ENCODE measurements at places on chromosomes 7 and 10. TPM values are rescaled to one million over a fixed set of nuclear protein-coding genes. Genes with fewer than 3 reads are reported as not detected.

DNA sequence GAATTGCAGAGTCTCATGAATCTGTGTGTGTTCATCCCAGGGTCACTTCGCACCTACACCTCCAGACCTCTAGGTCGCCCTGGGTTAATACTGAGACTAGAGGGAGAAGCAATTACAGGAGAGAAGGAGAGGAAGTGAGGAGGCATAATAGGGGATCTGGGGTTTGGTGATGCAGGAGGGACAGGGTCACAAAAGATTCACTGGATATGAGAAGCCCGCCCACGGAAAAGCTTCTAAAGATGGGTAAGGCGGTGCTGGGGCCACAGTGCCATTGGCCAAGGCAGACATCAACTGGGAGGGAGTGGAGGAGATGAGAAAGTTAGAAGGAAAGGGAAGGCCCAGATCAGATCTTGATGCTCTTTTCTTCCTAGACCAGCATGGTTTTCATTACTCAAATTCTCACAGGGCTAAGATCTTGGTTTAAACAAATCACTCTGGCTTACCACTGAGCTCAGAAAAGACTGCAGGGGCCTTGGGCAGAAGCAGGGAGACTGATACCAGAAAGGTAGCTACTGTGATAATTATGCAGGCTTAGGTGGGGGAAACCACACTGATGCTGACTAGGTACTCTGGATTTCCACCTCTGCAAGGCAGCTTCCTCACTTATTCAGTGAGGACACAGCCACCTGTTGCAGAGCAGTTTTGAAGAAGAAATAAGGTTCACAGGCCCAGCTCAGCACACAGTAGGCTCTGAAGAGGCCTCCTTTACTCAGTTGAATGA is 17.4 kb upstream of the ZNF273 start:
- DNase-seq = no peak

CYP2C19 gene
- total RNA-seq = not detected

DNA sequence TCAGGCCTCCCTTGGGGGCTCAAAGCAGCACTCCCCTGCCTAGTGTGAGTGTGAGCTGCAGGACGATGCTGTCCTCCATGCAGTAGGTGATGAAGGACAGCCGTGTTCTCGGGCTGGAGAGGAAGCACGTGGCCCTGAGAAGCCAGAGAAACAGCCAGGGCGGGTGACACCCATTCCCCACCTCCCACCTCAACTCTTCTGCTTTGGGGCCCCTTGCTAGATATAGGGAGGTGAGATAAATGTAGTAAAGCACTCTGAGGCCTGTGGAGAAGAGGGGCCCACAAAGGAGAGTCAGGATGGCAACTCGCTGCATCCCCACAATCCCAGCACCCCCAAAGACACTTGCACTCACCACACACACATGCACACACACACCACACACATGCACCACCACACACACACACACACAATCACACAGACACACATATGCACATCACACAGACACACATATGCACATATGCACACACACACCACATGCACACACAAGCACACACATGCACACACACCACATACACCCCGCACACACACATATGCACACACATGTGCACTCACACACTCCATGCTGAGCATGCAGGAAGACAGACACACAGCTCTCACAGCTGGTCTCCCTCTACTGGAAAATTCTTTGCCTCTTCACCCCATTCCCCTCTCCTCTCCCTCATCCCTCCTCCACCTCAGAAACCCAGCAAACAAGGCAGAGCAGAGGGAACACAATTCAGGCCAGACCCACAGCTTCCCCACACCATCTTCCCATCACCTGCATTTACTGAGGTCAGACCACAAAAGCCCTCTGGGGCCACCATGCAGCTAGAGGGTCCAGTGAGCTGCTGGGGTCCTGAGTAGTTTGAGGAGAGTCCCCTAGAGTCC is 30.5 kb downstream of the ANXA8 start:
- DNase-seq = no peak

DNA sequence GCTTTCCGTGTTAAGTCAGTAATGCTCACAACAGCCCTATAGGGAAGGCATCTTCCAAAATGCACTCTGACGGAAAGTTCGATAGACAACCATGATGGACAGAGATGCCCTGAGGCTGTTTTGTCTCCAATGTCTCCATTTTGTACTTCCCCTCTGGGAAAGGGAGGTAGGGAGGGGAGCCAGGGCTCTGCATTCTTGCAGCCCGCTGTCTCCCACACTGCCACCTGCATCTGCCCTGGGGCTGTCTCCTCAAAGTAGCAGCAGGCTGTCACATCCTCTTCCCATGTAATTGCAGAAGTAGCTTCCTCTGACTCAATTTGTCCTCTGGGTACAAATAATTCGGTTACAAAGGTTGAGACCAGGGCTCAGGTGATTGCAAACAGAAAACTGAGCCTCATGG is 131.4 kb downstream of the GPAM start:
- DNase-seq = no peak

SLC26A3 gene
- not detected for total RNA-seq

DNA sequence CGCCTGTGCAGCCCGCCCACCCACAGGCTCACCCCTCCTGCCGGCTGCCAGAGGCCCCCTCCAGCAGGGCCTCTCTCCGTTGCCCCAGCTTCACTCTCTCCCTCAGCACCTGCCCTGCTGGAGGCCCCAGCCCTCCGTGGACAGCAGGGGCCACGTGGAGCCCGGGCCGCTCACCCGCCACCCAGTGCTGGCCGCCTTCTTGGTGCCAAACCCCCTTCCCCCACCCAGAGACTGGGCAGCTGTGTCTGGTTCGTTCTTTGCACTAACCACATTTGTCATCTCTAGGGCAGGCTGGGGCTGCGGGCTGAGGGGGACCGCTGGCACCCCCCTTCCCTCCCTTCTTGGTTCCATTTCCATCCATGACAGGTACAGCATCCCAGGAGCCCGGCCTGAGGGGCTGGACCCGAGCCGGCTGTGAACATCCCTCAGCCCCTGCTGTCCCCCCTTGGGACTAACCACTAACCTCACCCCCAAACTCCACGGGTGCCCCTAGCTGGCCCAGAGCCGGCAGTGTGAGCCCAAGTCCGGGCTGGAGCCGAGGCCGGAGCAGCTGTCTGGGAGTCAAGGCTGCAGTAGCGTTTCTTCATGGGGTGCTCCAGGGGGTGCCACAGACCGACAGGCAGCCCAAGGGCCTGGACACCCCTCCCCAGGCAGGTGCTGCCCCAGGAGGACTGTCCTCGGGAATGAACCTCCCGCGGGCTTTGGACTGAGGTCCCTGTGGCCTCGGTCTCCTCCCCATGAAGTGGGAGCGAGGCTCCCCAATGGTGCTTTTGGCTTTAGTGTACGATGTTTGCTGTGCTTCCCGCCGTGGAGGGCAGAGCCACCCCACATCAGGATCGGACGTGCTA is 25.5 kb upstream of the AMZ1 start:
- DNase-seq = no peak

DNA sequence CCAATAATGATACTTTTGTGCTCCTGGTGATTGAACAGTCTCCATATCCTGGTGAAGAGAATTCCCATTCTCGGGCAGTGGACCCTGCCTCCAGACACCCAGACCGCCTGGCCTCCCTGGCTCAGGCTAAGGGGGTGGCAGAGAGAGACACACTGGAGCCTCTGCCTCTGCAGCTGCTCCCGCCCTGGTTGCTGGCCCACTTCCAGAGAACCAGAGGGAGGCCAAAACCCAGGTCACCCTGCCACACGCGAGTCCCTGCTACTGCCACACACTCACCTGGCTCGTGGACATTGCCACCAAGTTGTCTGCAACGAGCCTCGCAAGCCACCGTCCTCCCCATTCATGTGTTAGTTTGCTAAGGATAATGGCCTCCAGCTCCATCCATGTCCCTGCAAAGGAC is 221.8 kb downstream of the HPSE2 start:
- no peak for DNase-seq

ATRNL1 gene
- total RNA-seq = 0.77 TPM

DNA sequence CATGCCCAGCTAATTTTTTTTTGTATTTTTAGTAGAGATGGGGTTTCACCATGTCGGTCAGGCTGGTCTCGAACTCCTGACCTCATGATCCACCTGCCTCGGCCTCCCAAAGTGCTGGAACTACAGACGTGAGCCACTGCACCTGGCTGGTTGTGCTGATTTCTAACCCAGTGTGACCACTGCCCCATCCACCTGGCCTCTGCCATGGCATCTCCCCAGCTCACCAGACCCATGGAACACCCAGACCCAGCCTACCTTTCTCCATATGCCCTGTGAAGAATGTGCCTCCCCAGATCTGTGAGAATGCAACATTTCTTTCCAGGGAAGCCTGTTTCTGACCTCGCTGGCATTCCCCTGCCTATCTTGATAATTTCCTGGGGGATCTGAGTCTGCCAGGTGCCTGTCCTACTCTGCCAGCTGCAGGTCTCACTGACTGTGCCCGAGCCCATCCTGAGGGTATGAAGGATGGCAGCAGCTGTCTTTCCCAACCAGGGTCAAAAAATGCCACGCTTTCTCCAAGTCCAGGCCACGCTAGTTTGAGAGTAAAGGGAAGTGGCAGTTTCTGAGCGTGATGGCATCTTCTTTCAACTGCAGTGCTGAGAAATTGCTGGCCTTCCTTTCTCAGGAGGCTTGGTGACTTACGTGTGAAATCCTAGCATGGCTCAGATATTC is 324.4 kb upstream of the ZNF32 start:
- no peak for DNase-seq

GRCh38 chr7:17912050-17912449 is 28.2 kb downstream of the SNX13 start:
- no peak for DNase-seq

DNA sequence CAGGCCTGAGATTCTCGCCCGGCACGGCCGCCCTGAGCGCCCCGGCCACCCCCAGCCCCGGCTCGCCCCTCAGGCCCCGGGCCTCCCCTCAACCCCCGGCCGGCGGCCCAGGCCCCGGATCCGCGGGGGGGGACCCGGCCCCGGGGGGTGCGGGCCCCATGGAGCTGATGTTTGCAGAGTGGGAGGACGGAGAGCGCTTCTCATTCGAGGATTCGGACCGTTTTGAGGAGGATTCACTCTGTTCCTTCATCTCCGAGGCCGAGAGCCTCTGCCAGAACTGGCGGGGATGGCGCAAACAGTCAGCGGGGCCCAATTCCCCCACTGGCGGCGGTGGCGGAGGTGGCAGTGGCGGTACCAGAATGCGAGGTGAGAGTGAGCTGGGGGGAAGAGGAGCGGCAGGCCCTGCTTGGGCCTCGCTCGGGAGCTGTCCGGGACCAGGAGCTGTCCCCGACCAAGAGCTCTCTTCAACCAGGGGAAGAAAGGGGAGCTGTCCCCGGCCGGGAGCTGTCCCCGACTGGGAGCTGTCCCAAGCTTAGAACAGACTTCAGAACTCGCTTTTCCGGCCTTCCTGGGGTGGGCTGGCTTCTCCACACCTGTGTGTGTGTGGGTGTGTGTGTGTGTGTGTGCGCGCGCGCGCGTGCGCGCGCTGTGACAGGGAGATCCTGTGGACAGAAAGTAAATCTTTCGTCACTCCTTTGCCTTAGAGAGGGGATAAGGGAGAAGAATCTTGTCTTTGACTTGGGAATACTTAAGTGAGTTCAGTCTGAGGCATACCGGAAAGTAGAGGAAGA is 510 bp downstream of the ZSWIM8 start:
- peak; percentile 78 for DNase-seq

CTAGE15 gene
- 0.13 TPM for total RNA-seq

LDB3 gene
- not detected for total RNA-seq

- DNase-seq = no peak
These were observed 1.5 kb upstream of the ATP6V0A4 start for GRCh38 chr7:138799336-138800000.

MYOZ1 gene
- not detected for total RNA-seq

DNA sequence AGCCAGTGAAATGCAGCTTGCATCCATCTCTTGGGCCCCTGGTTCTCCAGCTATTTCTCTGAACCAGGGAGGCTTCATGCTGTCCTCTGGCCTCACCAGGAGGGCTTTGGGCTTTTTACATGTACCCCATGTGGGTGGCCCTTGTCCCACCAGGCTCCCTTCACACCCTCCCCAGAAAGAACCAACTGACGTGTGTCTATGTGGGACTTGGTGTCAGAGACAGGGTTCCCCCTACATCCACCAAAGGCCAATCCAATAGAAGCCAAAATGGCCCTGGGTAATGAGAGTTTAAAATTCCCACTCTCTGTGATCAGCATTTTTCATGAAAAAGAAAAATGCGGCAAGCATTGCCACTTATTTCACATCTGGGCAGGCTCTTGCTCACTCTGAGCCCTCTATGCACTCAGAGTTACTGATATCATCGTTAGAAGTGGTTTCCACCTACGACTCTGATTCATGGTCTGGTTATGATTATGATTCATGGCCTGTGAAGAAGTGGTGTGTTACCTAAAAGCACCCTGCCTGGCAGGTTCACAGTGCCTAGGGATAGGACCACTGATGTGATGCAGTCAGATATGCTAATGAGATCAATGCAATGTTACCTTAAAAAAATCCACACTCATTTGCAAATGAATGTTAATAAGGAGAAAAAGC is 133.5 kb downstream of the BUB3 start:
- DNase-seq = no peak

NME8 gene
- total RNA-seq = not detected

- DNase-seq = no peak
These were observed 26.6 kb downstream of the MKX start for GRCh38 chr10:27719052-27719451.

DNA sequence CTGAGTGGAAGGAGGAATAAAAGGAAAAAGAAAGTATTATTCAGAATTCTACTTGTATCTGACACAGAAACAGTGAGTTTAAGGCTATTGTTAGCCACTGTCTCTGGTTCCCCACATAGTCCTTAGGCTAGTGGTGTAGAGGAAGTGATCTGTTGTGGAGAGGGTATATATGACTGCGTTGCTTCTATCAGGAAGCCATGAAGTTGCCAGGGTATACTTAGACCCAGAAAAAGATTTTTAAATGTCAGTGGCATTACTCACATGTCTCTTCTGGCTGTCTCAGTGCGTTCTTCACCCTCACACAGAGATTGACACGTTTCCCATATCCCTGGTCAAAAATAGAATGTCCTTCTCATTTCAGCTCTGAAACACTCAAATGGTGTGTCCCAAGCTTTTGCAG is 72.7 kb downstream of the SEM1 start:
- no peak for DNase-seq

- DNase-seq = peak; percentile 95
These were observed 3.5 kb upstream of the DEPP1 start for GRCh38 chr10:44982114-44982460.

- DNase-seq = no peak
These were observed 94.7 kb upstream of the EFCAB10 start for GRCh38 chr7:105675934-105676371.

GRCh38 chr10:120530699-120531098 is 73.7 kb downstream of the PLPP4 start:
- DNase-seq = no peak

DNA sequence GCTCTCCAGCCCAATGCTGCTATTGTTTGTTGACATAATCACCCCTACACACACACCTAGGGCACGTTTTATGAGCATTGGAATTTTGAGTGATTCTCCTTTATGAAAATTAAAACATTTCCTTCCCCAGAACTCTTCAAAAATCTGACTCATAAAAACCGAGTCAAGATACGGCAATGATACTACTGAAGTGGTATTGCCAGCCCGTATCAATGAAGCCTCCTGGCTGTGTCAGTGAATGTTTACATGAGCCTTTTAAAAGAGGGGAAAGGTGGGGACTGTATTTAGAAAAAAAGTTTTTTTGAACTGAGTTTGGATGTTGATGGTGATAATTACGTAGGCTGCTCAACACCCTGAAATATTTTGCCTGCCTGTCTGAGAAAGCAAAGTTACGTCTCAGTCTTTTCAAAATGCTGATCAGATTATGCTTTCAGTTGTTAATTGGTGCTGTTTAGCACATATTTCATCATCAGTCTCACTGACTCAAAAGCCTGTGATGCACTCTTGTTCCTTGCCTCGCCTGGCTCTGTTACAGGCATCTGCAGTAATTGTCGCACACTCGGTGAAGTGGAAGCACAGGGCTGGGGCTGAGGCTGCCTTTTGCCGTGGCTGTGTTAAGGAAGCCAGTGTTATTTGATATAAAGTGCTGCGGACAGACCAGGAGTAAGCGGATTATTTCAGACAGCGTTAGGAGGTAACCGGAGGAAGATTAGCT is 157.4 kb upstream of the TCF7L2 start:
- no peak for DNase-seq

Data from dermis microvascular lymphatic vessel endothelial cell (primary cell).